Left colon (tissue), 2 donors: ENCODE measurements at places on chromosomes 4 and X.

- no peak for DNase-seq
Observed at GRCh38 chrX:136687457-136687856, 39.5 kb downstream of the CD40LG start.

DNA sequence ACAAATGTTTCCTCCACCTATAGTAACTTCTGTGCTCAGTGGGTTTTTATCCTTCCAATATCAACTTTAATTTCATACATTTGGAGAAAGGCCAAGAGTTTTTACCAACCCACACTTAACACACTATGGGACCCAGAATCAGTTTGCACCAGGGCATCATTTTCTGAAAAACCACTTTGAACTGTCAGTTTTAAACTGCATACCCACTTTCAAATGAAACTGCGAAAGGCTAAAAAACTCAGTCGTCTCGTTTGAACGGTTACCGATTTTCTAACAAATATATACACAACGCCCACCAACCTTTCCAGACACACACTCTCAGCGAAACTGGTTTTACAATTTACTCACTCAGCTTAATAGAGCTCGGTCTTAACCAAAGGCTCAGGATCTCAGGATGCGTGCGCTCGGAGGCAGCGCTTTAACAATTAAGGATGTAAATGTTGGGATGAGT, 376 bp downstream of the ABCG2 start:
- no peak for DNase-seq

- DNase-seq = peak; percentile 95
Observed at GRCh38 chr4:38318737-38319455, 345.1 kb upstream of the KLF3 start.

GRCh38 chr4:173556398-173557131, 26.5 kb upstream of the HAND2 start:
- DNase-seq = no peak

- no peak for DNase-seq
Observed at GRCh38 chrX:72029483-72030411, 102.0 kb downstream of the RTL5 start.
